ENCODE measurements at places on chromosomes 11 and 22.

GRCh38 chr11:19805827-19806226 is 93.2 kb downstream of the NAV2 start:
- DNase-seq: no peak

DNA sequence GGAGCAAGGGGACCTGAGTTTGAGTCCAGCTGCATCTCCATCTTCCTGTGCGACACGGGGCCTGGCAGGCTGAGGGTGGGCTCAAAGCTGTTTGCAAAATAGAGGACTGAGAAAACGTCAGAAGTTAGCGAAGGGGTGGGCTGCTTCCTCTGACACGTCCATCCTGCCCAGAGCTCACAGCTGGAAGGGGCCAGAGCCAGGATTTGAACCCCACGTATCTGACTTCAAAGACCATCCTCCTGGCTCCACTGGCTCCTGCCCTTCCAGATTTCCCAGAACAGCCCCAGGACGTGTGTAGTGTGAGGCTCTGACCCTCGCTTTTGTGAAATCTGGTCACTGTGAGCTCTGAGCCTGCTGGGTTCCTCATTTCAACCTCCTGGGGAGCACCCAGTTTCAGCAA is 56.3 kb downstream of the CD82 start:
- no peak for DNase-seq

- no peak for DNase-seq
Observed at GRCh38 chr11:100980156-100980555, 149.5 kb downstream of the PGR start.

DNA sequence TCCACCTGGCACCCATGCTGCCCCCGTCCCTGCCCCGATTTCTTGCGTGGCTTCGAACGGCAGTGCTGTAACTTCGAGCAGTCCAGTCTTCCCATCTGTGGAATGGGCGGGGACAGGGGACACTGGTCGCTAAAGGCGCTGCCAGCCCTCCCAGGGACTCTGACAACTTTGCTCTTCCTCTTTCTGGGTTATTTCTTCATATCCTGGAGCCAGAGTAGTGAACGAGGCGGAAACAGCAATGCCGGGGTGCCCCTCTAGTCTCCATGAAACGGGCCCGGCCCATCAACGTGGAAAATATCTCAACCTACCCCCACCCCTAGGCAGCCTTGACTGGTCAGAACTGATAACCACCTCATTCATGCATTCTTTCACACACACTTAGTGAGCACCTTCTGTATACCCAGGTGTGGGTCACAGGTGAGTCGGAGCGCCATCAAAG is 42.8 kb downstream of the TRIOBP start:
- DNase-seq: no peak

DNA sequence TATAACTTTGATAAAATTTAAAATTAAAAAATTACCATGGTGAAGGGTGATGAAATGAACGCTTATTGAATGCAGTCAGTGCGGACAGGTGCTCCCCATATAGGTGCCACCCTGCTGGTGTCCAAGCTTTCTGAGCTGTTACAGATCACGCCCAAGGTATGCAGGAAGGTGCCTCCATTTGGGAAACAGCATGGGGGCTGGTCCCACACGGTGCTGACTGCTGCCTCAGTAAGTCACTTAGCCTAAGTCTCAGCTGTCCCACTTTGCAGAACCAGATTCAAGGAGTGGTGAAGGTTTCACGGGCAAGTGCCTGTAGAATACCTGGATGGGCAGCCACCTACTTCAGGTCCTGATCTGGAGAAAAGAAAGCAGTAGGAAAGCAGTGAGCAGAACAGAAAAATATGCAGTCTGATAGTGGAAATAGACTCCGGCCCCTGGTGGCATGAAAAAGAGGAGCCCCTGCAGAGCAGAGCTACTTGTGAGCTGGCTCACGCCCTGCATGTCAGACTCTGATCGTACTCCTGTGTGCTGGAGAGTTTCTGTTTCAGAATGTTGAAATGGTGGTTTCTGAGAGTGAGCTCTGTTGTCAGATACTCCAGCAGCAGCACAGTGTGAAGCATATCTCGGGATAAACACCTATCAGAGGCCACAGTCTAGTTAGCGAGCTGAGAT is 33.2 kb downstream of the ADORA2A start:
- no peak for DNase-seq

DNA sequence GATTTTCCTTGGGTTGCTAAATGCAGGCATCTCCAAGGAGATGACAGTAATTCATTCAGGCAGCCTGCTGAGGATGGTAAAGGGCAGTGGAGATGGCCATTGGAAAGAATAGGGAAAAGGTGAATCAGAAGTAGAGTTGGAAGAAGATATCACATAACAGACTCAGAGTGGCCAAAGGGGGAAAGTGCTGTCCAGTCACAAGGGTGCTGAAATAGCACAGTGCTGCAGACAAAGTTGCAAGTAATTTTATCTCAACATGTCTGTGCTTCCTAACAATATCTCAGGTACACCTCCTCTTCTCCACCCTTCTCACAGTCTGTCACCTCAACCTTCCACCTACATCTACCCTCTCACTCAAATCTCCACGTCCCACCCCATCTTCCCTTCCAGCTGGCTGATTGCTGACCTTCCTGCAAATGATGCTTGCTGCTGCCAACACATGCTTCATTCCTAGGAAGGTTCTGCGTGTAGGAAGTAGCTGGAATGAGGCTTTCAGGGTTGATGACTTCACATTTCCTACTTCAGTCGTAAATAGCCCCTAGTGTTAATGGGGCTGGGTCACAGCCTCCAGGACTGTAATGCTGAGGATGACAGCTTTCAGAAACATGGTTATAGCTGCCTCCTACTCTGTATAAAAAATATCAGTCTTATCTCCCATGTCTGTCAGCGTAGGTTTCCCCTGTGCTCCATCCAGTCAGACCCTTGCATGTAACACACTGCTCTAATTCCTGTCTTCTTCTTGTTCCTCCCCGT is 123.9 kb downstream of the CTNND1 start:
- DNase-seq: no peak

- DNase-seq: no peak
Observed at GRCh38 chr22:19989725-19990067, 26.9 kb downstream of the ARVCF start.

GRCh38 chr11:27619763-27620335 is 80.4 kb downstream of the BDNF start:
- DNase-seq: no peak

- no peak for DNase-seq
Observed at GRCh38 chr11:128420951-128421350, 166.4 kb downstream of the ETS1 start.

DNA sequence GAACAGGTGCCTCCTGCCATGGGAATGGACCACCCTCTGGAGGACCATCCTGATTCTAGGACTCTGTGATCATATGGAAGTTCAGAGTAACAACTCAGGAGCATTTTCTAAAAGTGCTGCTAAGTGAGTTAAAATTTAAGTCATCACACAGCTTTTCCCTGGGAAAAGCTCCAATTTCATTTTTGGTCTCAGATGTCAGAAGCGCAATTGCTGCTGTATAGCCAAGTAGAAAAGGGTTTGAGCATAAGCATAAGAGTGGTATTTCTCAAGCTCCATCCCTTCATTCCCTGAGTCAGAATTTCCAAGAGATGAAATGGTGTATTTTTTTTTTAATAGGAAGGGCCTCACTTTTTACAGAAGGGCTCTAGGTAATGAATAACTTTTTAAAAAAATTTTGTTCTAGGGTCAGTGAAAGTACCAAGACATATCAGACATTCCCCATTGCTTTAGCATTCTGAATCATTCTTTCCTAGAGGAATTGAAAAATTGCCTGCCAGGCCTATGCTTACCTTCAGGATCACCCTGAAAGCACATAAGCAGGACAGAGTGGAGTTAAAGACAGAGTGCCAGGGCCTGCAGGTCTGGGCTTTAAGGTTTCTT is 564.5 kb upstream of the ISX start:
- no peak for DNase-seq

DNA sequence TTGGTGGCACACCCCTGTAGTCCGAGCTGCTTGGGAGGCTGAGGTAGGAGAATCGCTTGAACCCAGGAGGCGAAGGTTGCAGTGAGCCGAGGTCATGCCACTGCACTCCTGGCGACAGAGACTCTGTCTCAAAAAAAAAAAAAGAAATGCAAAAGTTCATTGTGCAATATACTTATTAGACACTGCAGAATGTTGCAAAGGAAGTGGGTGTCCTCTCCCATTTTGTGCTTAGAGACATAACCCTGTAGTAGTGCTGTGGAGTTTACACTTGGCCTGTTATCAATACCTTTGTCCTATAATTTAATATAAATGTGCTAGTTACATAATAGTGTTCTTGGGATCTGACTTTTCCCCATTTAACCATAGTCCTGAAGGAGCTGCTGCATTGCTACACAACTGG is 9.4 kb downstream of the BCL2L13 start:
- DNase-seq: no peak

- DNase-seq: no peak
Observed at GRCh38 chr11:73367482-73368024, 8.6 kb upstream of the RELT start.

DNA sequence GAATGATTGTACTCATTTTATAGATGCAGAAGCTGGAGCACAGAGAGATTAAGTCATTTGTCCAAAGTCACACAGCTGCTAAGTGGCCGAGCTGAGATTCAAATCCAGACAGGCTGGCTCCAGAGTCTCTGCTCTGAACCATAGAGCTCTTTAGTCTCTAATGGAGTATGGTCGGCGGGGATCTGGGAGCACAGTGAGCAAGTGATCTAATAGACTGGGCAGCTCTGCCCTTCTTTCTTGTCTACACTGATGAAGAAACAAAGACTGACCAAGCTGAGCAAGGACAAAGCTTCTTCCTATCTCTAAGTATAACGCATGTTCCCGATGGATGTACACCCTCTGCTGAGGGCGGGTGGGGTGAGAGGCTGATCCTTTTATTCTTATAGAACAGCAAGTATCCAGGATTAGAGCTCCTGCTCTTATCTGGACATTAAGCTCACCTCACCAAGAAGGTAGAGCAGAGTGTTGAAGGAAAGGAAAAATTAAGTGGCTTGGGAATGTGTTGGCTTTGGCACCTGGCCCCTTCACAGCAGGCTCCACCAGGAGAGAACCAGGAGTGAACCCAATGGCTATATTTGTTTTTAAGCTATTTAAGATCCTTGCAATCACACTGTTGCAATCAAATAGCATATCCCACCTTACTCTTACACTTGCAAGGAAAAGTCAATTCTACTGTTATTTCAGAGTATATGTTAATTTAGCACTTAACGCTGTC is 68.7 kb downstream of the ETS1 start:
- DNase-seq: no peak

- no peak for DNase-seq
Observed at GRCh38 chr22:37186997-37187522, 987 bp downstream of the C1QTNF6 start.

GRCh38 chr11:19409307-19409706 is 168.6 kb upstream of the E2F8 start:
- no peak for DNase-seq

GRCh38 chr11:61023966-61024295 is 52.5 kb downstream of the CD6 start:
- no peak for DNase-seq

DNA sequence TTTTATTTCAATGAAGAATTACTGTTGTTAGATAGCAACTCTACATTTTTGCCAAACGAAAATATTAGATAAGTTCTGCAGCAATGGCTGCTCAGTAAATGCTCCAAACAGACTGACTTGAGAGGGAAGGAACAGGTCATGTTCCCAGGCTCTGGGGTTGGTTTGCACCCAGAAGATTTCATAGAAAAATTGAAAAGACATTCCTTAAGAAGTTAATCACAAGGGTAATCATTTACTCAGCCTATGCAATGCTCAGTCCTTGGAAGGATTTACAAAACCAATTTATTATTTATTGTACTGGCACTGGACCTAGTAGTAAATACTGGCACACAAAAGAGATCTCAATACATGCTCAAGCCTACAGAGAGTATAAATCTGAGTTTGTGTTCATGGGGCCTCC is 179.1 kb upstream of the MTNR1B start:
- DNase-seq: no peak

DNA sequence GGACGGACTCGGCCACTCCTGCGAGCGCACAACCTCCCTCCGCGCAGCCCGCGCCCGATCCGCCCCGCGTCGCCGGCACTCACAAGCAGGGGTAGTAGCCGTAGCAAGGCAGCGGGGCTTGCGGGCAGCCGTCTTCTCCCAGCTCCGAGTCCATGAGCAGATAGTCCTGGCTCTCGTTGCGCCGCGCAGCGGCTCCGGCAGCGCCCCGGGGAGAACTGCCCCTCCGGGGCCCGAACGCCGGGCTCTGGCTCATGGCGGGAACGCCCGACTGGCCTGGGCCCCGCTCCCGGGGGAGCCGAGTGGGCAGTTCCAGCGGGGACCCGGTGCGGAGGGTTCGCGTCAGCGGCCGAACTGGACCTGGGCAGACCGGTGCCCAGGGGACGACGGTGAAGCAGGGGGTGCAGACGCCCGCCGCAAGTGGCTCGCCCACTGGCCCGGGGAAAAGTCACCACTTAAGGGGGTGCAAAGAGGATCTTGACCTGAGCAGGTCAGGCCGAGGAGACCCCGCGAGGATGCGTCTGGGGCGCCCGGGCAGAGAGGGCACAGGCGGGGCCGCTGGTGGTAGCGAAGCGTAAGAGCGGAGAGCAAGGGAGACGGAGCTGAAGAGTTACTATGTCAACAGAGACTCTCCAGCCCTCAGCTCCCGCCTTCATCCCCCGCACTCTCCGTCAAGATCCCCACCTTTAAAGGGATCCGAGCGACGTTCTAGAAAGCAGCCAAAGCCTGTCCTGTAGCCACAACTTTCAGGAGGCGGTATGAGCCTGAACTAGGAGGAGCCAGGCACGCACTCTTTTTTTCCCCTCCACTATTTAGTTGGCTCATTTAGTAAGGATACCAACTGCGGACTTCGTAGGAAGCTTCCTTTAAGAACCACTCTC is at the start of gene TRPC6:
TSS of gene TRPC6 (minus strand) at position 757 of the 878 bp plus-strand sequence. CDS start at position 253, 504 bp downstream.
- DNase-seq: no peak

DNA sequence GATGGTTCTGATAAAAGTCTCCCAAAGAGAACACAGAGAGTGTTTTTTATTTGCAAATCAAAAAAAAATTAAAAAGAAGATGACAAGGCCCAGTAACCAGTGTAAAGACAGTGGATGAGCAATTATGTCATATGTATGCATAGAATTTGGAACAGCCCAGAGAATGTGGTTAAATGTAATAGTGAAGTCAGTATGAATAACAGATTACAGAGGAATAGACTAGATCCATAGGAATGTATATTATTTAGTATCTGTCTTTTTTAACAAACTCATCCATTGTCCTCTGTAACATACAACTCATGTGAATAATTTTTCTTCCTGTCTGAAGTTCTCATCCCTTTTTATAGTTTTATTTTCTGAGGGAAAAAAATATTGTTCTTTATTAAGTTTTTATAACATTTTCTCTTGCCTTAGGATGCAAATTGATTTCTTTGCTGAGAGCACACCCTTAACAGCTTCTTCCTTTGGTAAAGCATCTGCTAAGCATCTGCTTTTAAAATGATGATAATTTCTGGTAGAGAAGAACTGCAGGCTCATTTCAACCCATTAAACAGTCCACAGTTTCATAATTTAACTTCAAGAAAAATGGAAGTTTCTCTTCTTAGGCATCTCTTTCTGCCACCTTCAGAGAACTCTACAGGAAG is 266.5 kb upstream of the MTNR1B start:
- DNase-seq: no peak

GRCh38 chr22:38106814-38107578 is 3.5 kb downstream of the BAIAP2L2 start:
- DNase-seq: no peak
